ENCODE measurements at places on chromosomes 5 and 9.

- DNase-seq, result no peak
Observed at GRCh38 chr9:70551396-70551795, 136.9 kb upstream of the KLF9 start.

GRCh38 chr5:107118184-107119019 is 552.3 kb downstream of the EFNA5 start:
- DNase-seq, result no peak

DNA sequence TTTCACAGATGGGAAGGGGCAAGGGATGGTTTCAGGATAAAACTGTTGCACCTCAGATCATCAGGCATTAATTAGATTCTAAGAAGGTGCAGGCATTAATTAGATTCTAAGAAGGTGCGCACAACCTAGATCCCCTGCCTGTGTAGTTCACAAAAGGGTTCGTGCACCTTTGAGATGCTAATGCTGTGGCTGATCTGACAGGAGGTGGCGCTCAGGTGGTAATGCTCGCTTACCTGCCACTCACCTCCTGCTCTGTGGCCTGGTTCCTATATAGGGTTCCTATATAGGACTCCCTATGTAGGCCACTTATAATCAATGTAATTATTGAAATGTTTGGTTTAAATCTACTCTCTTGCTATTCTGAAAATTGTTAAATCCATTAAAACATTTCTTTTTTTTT is 171.0 kb downstream of the MSX2 start:
- DNase-seq, result no peak

- no peak for DNase-seq
Observed at GRCh38 chr5:120162321-120162720, 301.8 kb upstream of the PRR16 start.

DNA sequence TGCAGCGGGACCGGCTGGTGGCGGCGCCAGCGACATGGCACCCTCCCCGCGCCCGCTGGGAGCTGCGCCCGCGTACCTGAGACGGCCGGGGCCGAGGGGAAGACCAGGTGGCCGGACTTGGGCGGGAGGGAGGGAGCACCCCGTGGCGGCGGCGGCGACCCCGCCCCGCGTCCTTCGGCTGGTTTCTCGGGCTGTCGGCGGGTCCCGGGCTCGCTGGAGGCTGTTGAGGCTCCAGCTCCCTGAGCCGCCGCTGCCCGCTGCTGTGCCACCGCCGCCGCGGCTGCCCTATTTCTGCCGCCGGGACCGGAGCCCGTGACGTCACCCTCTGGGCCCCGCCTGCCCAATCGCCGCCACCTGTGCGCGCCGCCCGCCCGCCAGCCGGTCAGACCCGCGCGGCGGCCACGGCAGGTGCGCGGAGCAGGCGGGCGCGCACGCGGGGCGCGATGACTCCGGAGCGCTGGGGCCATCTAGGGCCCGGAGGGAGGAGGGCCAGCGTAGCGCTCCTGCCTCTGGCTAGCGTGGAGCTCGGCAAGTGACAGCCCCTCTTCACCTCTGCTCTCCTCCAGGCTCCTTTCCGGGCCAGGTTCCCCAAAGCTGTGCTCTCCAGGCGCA is at the start of gene FSTL4:
Gene FSTL4, minus strand, starts transcription at position 293 of the 612 bp plus-strand sequence.
- DNase-seq, result peak; percentile 3

GRCh38 chr9:137788561-137789294 is 88.9 kb upstream of the CACNA1B start:
- DNase-seq, result no peak

- no peak for DNase-seq
Observed at GRCh38 chr5:43363445-43364152, 48.6 kb downstream of the CCL28 start.

DNA sequence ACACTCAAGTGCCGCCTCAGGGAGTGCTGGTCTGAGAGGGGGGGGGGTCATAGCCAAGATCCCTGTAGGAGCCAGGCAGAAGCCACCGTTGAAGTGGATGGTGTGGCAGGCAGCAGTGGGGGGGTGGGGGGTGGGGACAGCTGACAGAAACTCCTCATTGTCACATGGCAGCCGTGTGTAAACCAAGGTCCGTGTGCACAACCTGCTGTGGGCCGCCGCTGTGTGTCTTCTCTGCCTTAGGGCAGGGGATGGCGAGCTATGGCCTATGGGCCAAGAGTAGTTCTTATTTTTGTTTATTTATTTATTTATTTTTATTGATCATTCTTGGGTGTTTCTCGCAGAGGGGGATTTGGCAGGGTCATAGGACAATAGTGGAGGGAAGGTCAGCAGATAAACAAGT is 13.4 kb downstream of the SQSTM1 start:
- no peak for DNase-seq

GRCh38 chr9:29657821-29658220 is 2084.5 kb upstream of the C9orf72 start:
- no peak for DNase-seq

- DNase-seq, result no peak
Observed at GRCh38 chr5:35247648-35248034, 17.4 kb upstream of the PRLR start.

DNA sequence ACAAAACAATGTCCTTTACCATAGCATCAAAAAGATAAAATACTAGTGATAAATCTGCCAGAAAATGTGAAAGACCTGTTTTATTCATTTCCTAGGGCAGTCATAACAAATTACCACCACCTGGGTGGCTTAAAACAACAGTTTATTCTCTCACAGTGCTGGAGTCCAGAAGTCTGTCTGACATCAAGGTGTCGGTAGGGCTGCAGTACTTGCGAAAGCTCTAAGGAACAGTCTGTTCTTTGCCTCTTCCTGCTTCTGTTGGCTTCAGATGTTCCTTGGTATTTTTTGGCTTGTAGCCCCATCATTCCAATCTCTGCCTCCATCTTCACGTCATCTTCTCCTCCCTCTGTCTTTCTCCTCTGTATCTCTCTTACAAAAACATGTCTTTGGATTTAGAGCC is 51.0 kb downstream of the PTPDC1 start:
- DNase-seq, result no peak

GRCh38 chr5:142876817-142877216 is 106.6 kb downstream of the ARHGAP26 start:
- DNase-seq, result no peak

DNA sequence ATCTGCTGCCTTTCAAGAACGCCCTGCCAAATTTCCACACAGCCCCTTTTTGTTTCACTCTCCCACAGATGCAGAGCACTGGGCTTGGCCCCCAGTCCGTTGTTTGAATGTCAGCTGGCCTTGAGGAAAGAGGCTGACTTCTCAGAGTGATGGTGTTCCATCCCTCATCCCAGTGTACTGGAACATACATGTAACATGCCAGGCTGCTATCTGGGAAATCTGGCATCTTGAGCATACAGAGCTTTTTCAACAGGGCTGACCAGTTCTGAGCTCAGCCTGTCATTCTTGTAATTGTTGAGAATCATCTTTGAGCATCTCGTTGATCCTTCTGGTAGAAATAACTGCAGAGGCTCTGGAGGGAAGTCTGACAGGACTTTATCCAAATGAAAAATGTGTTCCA is 2.8 kb downstream of the GALNT10 start:
- DNase-seq, result no peak

GRCh38 chr5:154697371-154697770 is 57.8 kb upstream of the LARP1 start:
- no peak for DNase-seq

GRCh38 chr5:138369706-138370105 is 17.2 kb downstream of the KDM3B start:
- no peak for DNase-seq

GRCh38 chr9:127538849-127539258 is 73.2 kb upstream of the STXBP1 start:
- DNase-seq, result no peak

DNA sequence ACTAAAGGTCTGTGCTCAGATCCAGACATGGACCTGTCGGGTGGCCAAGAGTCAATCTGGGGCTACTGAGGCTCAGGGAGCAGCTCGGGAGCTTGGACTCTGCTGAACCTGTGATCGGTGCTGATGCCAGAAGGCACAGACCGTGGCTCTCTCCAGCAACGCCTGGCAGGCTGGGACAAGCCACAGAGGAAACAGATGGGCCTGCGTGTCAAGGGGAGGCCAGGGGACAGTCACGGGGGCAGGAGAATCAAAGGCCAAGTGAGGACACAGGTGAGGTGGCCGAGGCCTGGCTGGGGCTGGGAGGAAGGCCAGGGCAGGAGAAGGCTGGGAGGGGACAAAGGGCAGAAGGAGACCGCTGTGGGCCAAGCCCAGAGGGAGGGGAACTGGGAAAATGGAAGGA is 43.4 kb downstream of the EPB41L4B start:
- DNase-seq, result no peak

DNA sequence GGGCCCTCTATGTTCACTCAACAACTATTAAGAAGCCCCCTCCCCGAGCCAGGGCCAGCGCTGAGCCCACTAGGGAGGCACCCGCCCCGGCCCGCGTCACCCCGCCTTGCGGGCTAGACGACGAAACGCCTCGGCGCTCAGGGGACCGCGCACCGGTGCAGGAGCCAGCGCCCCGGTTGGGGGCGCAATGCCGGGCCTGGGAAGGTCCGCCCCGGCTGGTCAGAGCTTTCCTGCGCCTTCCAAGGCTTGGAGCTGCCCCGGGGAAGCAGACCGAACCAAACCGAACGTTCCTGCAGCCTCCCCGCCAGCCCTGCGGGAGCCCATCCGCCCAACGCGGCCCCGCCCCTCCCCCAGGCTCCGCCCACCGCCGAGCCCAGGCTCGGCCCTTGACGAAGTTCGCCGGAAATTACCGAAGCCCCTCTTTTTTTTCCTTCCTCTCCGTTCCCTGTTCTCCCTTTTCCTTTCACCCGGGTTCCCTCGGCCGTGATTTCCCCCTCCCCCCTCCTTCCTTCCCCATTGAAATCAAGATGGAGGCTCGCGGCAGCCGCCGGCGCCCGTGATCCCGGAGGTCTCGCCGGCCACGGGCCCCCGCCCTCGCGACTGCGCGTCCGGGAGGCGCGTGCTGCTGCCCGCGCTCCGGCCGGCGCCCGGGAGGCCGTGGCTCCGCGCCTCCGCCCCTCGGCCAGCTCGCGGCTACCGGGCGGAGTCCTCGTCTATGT is at the start of gene TRIO:
Gene TRIO, plus strand, starts transcription at position 516 of the 719 bp plus-strand sequence. CDS start 384 bp downstream, outside the sequence.
- DNase-seq, result peak; percentile 62

DNA sequence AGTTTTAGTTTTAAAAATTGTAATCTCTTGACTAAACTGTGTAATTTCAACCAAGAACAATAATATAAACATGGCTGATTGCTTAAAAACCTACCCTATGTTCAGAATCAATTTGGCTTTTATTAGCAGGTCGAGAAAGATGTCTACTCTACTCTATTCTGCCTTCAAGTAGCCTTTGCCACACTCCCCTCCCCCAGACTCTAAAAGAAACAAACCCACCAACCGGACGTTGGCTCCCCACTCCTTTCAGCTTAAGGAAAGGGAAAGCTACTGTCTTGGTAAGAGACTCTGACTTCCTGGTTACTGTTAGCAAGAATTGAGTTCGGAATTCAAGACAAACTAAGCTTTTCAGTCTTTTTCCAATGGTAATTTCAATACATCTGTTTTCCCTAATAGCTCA is 46.7 kb downstream of the TNFAIP8 start:
- DNase-seq, result no peak

DNA sequence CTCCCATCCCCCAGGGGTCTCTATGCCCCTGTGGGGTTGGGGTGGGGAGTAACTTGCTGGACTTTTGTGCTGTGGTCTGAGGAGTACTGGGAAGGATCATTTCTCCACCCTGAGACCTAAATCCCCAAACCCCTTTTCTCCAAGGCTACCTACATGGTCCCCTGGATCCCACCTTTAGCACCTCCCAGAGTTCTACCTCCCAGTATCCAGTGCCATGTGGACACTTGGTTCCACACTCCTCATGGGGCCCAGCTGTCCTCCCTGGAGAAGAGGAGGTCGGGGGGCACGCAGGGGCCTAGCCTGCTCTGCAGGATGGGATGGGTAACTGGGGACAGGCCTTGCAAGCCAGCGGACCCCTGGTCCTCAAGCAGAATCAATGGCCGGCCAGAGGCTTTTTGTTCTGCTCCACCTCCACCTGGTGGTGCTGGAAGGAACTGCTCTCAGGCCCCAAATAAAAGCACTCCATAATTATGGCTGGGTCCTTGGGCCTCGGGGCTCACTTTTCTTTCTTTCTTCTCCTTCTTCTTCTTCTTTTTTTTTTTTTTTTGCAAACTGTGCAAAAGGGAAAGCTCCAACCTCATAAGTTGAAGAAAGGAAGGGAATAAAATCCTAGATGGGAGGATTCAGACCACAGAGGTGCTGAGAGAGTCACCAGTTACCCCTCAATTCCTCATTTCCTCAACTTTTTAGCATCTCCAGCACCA is 68.4 kb downstream of the PSD2 start:
- peak; percentile 35 for DNase-seq

- no peak for DNase-seq
Observed at GRCh38 chr5:149450199-149450598, 71.1 kb upstream of the IL17B start.

DNA sequence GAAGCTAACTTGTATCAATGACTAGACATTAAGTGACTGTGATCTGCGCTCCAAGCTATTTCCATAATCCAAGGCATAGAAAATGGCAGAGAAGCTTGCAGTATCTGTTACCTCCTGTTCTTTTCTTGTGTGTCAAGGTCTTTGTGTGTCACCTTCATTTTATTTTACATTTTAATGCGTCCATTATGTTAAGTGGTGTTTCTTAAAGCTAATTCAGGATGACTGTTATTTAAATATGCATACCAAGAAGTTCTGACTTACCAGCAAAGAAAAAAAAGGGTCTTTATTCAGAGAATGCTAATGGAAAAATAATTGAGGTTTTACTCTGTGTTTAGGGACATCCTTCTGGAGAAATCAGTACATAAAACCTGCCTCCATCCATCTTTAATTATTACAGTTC is 52.3 kb downstream of the STK32A start:
- no peak for DNase-seq

GRCh38 chr5:68958428-68958827 is 135.4 kb upstream of the SLC30A5 start:
- DNase-seq, result no peak

- DNase-seq, result no peak
Observed at GRCh38 chr9:124869466-124869985, 7.6 kb downstream of the ARPC5L start.

DNA sequence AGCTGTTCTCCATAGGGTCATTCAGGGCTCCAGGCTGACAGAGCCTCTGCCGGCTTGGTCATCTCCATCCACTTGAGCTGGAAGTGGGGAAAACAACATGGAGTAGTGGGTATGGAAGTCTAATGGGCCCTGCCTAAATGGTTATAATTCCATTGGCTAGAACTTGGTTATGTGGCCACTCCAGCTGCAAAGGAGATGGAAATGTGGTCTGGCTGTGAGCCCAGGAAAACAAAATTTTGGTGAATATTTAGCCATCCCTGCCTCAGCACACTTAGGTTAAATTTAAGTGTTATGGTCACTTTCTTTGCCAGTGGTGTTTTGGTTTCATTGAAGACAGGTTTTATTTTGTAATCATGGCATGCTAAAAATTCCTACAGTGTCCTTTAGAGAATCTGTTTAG is 112.3 kb downstream of the SMARCA2 start:
- DNase-seq, result no peak

GRCh38 chr5:56725711-56726411 is 89.5 kb upstream of the MAP3K1 start:
- DNase-seq, result no peak

- DNase-seq, result no peak
Observed at GRCh38 chr5:16953729-16954128, 17.6 kb upstream of the MYO10 start.

- DNase-seq, result no peak
Observed at GRCh38 chr9:20790721-20791120, 106.7 kb downstream of the FOCAD start.

GRCh38 chr5:44935262-44935661 is 126.5 kb downstream of the MRPS30 start:
- no peak for DNase-seq

GRCh38 chr5:148699028-148699427 is 44.7 kb upstream of the HTR4 start:
- DNase-seq, result no peak

GRCh38 chr9:131574730-131575640 is 29.7 kb downstream of the PRRT1B start:
- DNase-seq, result no peak

Measured in CD4-positive, alpha-beta T cell treated with Interleukin-6 at 100 ng/mL for 8 hours (primary cell).